Chondrocyte (in vitro differentiated cells): ENCODE measurements at places on chromosomes 3 and 15.

DNA sequence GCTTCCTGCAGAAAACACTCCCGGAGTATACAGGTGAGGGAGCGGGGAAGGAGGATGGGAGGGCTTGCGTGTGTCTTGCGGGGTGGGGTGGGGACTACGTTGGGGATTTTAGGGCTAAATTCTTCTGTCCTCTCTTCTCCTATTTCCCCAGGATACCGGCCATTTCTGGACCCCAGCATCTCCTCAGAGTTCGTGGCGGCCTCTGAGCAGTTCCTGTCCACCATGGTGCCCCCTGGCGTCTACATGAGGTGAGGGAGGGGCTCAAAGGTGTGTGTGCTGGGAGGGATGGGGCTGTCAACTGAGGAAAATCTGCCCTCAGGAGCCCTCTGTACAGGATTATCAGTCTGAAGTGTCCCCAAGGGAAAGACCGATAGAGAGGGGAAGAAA, 6.6 kb downstream of the DUOX1 start:
- DNase-seq = no peak

DNA sequence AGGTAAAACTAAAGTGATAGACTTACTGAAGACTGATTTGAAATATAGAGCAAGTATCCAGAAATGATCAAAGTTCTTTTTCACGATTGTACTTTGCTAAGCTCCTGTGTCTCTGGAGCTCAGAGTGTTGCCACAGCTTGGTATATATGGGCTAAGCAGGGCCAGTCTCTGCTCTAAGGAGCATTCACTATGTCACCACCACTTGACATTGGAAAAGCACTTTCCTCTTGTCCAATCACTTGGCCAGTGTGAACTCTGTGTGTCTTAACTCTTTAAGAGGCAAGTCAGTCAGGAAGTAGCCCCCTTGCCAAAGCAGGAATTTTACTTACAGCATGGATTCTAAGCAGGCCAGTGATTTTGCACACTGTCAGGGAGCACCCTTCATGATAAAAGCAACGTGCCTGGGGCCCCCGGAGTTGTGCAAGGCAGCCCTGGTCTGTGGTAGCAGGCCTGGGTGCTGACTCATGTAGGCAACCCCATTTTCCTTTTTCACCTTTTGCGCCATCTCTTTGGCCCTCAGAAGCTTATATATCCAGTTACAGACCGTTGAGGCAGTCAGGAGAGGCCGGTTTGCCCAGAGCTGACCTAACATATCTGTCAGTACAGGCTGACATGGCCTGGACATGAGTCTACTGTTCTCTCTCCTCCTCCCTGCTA, 73.0 kb downstream of the HCN4 start:
- no peak for DNase-seq

DNA sequence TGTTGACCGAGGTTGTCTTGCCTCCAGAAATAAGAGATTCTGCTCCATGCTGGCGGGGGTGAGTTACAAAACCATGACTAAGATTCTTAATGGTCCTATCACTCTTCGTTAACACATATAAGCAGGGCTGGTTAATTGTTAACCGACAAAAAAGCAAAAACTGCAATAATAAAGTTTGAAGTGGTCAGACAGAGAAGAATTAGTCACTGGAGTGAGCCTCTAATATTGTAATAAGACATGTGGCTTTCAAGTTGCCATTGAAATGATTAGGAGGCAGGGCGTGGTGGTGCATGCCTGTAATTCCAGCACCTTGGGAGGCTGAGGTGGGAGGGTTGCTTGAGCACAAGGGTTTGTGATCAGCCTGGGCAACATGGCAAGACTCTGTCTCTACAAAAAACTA, 78.4 kb upstream of the NR2F2 start:
- DNase-seq = no peak

DNA sequence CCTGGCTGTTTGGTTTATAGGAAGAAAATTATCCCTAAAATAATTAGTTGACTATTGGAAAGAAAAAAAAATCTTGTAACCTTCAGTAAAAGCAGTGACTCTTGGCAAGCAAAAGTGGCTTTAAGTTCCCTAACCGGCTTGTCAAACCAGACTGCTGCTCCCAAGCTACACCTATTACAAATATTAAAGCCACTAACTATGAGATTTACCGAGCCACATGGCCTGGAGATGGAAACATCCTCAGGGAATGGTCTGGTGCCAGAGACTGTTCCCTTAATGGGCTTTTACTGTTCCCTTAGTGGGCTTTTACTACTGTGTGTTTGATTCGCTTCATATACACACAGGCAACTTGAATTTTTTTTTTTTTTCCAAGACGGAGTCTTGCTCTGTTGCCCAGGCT, 35.9 kb upstream of the ZNF774 start:
- DNase-seq = no peak

- DNase-seq = peak; percentile 90
Observed at GRCh38 chr3:194271460-194272035, 79.6 kb downstream of the CPN2 start.

DNA sequence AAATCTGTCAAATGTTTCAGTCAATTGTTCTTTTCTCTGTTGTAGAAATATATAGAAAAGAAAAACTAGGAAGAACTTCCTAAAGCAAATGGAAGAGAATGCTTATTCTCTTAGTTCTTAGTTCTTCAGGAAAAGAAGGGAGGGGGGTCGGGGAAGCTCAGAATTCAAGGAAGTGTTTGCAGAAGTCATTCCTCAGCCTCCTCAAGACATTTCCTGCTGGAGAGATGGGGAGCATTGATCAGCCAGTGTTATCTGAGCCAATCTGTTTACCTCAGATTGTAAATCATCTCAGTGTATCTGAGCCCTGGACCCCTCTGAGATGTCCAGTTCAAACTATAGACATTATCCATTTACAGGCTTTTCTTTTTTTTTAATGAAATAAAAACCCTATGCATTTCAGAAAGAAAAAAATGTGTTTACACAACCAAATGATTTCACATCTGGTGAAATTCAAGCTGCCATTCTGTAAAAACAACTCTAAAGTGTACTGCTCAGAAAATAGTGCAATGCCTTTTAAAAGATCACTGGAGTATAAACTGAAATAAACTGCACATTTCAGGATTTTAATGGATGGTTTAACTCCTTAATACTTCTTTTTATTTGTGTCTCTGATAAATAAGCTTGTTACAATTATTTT, 460.7 kb downstream of the ROBO1 start:
- DNase-seq = no peak

GRCh38 chr3:162863579-162863978, 1367.0 kb downstream of the OTOL1 start:
- no peak for DNase-seq

- DNase-seq = no peak
Observed at GRCh38 chr3:62954580-62954979, 79.4 kb upstream of the CADPS start.

DNA sequence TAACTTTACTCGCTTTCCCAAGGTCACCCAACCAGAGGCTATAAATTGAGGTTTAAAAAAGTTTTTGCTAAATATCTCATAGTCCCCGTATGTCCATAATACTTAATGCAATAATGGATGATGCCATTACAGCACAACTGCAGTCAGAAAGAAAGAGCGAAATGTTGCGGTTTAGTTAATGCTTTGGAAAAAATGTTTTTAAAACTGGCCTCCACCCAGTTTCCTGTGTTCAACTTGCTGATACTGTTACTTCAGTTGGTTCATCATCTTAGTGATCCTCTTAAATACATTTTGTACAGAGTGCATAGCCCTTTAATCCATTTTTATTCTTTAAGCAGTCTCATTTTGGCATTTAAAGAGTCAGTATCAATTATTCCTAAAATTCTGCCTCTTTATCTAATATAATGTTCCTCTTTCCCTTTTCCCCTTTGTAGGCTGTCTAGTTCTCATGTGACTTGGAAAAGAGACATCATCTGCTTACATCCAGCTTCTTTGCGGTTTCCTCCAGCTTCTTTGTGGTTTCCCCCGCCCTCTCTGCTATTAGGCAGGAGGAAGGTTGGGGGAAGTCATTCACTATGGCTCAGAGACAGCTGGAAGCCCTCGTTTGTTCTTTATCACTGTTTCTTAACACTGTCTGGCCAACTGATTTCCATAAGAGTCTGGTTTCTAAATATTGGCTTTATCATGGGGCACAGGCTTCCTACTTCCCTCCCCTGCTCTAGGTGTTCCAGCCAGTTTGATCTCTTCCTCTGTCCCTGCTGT, 154.3 kb downstream of the GOLIM4 start:
- DNase-seq = no peak

DNA sequence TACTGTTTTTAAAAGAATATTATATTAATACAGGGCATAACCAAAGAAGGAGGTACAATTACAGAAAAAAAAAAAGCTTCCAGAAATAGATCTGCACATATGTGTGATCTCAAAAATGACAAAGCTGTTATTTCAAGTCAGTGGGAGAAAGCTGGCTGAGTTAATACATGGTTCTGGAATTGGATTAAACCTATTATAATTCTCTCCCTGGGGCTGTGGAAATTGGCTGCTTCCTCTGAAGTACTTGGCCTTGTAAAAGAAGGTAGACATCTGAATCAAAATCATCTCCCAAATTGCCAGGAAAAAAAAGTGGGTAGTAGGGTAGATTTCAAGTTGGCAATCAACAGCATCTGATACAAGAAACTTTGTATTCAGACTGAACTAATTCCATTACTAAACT, 723.9 kb upstream of the ALCAM start:
- no peak for DNase-seq

GRCh38 chr3:117597865-117598264, 888.3 kb downstream of the TUSC7 start:
- DNase-seq = no peak

GRCh38 chr15:25864966-25865365, 1.8 kb upstream of the ATP10A start:
- DNase-seq = no peak

- no peak for DNase-seq
Observed at GRCh38 chr3:56751056-56751707, 50.6 kb downstream of the ARHGEF3 start.

DNA sequence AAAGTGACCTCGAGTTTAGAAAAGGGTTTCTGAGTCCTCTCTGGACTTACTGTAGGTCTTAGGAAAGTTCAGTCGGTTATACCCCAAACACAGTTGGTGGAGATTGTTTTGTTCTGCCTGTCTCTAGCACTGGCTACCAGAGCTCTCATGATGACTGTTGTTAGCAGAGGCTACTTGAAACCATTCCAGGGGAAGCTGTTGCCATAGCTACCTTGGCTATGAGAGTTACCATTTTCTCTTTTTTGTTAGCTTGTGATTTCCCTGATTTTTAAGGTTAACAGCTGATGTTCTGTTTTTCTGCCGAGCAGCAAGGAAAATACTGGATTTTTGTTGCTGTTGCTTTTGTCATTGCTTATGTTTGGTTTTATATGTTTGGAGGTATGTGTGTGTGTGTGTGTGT, 26.7 kb downstream of the ABHD2 start:
- DNase-seq = no peak

- no peak for DNase-seq
Observed at GRCh38 chr3:95348879-95349278, 1286.0 kb downstream of the NSUN3 start.

DNA sequence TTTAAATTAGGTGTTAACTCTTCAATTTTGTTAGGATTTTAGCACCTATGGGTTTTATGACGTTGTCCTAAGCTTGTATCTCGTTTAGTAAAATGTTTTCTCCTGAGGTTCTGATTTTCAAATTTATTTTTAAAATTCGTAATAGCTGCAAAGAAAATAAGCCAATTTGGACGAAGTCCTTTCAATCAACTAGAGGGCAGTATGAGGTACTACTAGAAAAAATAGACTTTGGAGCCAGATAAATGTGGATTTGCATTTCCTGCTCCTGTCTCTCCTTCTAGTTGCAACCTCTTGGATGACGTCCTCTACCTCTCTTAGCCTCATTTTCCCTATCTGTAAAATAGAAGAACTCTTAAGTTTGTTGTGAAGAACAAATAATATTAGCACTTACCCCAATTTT, 81.1 kb downstream of the SLTM start:
- no peak for DNase-seq

DNA sequence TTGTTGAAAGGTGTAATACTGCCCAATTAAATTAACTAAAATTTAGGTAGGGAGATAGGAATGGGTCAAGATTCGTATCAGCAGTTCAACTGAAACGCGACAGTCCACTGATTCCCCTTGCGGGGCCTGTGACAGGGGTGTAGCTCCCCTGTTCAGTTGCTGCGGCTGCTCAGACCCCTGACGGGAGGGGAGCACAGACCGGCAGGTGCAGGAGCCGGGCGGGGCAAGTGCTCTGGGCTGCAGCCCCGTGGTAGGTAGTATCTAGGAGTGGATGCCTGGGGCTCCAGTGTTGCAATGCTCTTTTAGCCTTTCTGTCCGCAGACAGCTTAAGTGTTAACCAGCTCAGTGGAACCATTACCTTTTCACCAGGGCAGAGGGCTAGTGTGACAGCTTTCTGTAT, 164.9 kb downstream of the ROBO2 start:
- DNase-seq = peak; percentile 82

DNA sequence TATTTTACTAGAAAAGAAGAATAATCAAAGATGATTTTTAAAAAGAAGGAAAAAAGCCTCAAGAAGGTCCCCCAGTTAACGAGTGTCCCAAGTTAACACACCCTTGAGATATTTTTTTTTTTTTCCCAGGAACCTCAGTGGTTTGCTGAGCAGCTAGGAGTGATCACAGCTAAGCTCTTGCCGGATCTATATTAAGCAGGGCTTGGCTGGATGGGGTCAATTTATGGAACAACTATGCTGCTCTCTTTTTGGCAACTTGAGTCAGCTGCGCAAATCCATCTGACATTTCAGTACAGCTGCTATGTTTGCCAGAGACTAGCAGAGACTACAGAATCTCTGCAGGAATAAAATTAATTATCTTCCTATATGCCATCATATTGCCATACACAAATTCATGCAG, at the start of gene LMOD3:
Gene LMOD3, minus strand, starts transcription at position 193 of the 400 bp plus-strand sequence. CDS start 209 bp downstream, outside the sequence.
- no peak for DNase-seq
